ENCODE measurements at places on chromosomes 11 and 22.

GRCh38 chr11:10725114-10725906 is 25.7 kb upstream of the CTR9 start:
- no peak for DNase-seq

- no peak for DNase-seq
Measured at GRCh38 chr11:72685560-72686480, 11.6 kb upstream of the PDE2A start.

- DNase-seq = no peak
Measured at GRCh38 chr11:20022363-20023081, 137.8 kb downstream of the DBX1 start.

DNA sequence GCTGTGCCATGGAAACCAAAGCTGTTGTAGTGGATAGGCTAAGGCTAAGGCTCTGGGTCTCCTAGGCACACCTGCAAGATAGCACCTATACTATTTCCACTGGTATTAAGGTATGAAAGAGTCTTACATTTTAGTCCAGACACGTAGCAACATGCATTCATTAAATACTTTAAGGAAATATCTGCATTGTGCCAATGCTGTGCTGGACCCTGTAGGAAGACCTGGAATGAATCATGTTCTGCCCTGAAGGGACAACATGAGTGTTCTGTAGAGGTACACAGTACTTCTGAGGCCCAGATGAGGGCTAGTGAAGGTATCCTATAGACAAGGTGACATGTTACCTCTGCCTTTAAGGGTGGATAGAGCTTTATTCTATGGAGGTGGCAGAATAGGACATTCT is 35.2 kb upstream of the RRM1 start:
- DNase-seq = no peak

DNA sequence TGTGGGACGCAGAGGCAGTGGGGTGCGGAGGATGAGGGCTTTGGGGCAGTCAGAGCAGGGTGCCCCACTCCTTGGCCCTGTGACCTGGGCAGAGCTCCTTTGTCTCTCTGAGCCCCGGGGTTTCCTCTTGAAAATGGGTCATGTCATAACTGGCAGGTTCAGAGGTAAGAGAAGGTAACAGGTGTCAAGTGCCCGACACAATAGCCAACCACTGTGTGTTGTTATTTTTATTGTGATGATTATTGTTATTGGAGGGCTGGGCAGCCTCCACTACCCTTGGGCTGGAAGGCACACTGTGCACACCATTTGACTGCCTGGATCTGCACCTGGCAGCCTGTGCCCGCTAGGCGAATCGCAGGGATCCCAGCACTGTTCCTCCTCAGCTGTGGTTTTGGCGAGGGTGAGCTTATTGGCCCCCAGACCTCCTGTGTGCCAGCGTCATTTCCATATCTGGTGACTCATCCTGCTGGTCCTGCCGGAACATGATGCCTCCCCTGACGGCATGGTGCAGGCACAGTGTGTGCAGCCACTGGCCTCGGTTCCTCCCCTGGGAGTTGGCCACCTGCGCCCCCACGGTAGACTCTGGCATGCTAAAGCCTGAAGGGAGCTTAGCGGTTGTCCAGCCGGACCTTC is 15.4 kb upstream of the SOX10 start:
- peak; percentile 8 for DNase-seq

- DNase-seq = peak; percentile 19
Measured at GRCh38 chr11:6238902-6239301, at the start of gene CNGA4. Gene CNGA4 (plus strand): TSS chr11:6239089. CDS start chr11:6239207, 118 bp downstream.

DNA sequence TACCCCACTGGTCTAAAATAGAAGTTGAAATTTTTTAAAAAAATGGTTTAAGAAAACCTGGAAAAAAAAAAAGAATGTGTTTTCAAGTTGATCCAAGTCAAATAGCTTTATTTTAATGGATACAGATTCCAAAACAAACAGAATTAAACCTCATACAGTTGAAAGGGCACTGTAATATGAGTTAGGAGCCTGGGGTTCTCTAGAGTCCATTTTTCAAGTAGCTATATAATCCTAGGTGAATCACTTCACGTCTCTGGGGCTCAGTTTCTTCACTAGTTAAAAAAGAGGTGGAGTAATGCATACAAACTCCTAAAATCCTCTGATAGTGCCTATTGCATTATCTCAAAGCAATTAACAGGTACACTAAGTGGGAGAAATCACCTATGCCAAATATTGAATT is 132.9 kb downstream of the BBOX1 start:
- DNase-seq = no peak

DNA sequence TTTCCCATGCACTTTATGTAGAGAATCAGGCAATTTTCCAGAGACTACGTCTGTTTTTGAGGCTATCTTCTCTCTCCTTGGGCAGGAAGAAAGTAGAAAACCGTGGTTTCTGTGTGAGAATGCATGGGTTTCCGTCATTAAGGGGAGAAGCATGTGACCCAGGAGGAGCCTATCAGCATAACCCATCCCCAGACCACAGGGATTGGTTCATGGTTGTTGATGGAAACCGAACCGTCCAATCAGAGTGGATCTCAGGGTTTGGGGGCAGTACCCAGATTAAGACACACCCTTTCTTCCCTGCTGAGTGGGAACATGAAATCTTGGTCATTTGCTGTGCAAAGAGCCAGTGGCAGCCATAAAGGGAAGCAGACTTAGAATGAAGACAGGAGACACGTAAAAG is 517.8 kb downstream of the MN1 start:
- DNase-seq = no peak

DNA sequence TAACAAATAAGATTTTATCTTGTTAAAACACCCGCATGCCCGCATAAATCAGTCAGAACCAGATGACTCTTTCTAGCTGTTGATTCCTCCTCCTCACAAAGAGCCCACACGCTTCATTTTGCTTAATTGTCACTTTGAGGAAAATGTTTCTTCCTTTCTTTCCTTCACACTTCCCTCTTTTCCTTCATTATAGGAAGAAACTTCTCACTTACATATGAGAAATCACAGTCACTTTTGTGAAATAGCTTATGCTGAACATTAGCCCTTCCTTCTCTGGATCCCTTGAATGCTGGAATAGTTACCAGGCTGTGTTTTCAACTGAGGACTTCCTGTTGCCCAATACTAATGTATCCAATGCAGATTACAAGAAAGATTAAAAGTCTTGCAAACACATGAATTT is 5.8 kb downstream of the MS4A6E start:
- no peak for DNase-seq

- no peak for DNase-seq
Measured at GRCh38 chr11:3030289-3031070, 26.7 kb downstream of the CARS1 start.

DNA sequence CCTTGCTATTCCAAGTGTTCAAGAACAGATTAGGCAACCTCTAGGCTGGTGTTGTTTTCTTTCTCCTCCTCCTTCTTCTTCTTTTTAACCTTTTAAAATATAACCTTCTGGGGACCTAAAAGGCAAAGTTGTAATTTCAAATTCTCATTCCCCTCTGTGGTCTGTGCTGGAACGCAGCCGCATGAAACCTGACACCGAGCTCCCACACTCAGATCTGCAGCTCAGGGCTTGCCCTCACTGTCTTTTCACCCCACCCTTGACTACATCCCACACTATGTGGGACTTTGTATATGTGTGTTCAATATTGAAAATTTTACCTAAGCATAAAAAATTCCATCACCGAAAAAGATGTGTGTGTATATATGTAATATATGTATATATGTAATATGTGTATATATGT is 62.0 kb upstream of the ARHGAP42 start:
- no peak for DNase-seq

DNA sequence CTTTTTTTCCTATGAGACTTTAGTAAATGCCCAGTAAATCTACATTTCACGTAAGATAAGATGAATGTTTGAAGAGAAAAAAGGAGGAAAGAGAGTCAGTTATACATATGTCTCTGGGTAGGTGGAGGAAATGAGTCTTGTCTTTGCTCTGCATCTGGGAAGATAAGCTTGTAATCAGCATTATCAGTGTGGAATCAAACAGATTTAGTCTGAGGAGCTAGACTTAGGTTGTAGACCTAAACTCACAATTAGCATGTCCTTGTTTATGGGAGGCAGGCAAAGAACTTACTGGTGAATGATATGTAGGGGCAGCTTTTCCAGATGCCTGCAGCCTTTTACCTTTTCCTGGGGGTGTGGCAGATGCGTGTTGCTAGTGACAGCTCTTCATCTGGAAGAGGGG is 962.3 kb downstream of the TBC1D22A start:
- DNase-seq = no peak

DNA sequence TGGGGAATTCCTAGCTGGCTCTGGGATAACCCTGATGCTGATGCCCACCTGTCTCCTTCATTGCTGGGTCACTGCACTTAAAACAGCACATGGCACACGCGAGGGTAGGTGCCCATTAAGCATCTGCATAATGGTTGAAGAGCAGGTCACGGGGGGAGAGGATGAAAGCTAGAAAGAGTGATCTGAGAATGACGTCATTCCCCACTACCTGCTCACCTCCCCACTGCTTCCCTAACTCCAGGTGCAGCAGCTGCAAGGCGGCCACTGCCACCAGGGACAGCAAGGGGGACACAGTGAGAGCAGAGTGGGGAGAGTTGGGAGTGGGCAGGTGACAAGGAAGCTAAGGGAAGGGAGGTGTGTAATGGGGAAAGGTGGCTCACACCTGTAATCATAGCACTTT is 27.0 kb downstream of the ADA2 start:
- DNase-seq = no peak

DNA sequence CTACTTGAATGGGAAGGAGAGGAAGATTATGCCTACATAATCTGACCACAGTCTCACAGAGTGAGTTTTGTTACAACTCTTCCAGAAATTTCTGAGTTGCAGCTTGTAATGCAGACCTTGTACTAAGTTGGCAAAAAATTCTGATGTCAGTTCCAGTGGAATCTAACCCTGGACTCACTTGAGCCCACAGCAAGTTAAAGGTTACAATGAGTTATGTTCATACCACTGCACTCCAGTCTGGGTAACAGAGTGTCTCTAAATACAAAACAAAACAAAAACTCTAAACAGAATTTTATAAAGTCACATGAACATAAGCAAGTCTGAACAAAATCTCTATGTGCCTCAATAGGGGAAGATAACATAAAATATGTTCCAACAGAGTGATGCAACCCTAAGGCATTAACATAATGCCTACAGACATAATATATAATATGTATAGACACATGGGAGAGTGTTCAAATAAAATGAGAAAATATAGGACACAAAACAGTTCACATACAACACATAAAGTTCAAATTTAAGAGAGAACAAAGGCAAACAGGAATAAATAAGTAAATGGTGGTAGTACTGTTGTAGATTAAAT is 1.1 kb downstream of the GLYAT start:
- DNase-seq = no peak

DNA sequence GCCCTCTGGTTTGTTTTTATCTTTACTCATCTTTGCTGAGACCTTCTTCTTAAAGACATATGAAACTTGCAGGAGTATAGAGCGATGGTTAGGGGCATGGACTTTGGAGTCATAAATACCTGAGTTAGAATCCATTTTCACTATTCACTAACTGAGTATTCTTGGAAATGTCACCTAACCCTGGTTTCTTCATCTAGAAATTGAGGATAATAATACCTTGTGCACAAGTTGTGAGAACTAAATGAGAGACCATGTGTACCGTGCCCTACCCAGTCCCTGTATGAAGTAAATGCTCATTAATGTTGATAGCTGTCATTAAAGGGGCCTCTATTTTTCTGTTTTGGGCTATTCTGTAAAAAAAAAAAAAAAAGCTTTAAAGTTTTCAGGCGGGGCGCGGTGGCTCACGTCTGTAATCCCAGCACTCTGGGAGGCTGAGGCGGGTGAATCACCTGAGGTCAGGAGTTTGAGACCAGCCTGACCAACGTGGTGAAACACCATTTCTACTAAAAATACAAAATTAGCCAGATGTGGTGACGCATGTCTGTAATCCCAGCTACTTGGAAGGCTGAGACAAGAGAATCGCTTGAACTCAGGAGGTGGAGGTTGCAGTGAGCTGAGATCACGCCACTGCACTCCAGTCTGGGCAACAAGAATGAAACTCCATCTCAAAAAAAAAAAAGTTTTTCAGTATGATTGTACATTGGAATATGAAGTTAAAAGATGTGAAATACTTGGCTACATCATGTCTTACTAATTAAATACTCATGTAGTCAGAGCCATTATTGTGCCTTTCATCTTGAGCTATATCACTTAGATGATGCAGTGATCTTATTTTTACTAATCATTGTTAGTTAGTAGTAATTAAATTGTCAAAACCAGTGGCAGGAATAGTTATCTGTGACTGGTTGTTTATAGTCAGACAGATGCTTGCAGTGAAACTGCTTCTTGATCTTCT is 95.0 kb downstream of the AMOTL1 start:
- DNase-seq = no peak

DNA sequence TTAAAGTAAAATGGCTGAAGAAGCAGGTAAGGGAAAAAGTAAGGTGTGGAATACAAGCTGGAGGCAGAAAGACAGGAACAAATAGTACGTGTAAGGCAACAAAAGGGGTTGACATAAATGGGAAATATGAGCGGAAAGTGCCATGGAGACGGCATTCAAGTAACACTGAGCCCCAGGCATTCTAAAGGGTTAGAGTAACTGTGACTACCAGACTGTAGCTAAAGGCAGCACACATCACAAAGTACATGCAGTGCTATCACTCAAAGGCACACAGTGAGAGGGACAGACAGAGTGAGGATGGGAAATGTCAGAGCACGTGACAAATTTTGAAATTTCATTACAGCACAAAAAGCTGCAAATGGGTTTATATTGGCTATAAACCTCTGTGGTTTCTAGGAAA is 13.9 kb upstream of the MAML2 start:
- DNase-seq = no peak

- no peak for DNase-seq
Measured at GRCh38 chr11:125179895-125180294, 15.3 kb downstream of the PKNOX2 start.

- DNase-seq = no peak
Measured at GRCh38 chr22:16936625-16937024, 71.4 kb downstream of the GAB4 start.

DNA sequence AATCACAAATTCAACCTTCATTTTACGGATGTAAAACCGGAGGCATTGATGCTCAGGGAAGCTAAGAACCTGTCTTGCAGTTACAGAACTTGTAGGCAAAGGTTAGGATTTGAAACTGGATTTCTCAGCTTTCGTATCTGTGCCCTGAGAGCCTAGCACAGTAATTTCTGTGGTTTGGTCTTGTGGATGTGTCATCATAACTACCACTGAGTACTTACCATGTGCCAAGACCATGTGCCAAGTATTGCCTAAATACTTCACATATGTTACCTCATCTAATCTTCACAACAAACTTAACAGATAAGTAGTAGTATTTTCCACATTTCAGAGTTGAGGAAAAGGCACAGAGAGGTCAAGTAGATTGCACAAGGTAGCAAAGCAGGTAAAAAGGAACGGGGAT is 140.7 kb downstream of the NXPE2 start:
- no peak for DNase-seq

DNA sequence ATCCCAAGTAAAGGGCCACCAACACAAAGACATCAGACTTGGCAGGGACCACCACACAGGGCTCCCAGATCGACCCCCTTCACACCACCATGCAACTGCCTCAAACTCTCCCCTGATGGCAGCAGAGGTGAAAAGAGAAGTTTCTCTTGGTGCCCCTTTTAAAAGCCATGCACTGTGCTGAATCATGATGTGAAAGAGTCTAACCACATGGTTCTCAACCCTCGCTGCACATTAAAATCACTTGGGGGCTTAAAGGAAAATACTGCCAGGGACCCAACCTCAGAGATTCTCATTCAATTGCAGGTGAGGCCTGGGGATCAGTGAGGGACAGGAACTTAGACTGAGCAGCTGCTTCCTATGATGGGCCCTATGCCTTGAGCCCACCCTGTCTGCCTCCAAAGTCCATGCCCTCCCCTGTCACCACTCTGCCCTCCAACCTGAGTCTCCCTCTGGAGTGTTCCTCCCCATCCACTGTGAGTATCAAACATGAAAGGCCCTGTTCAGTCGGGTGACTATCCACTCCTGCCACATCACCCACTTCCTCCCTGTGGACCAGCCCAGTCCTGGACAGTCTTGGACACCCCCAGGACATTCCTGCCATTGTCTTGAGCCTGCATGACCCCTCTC is 40.8 kb downstream of the PLEKHA7 start:
- no peak for DNase-seq
